ENCODE measurements at places on chromosomes 16 and 17.

- DNase-seq, result no peak
Measured at GRCh38 chr16:28304214-28304613, 11.9 kb downstream of the SBK1 start.

- no peak for DNase-seq
Measured at GRCh38 chr17:56480501-56480900, 113.0 kb upstream of the NOG start.

- DNase-seq, result no peak
Measured at GRCh38 chr16:80946481-80946880, 60.2 kb downstream of the CMC2 start.

DNA sequence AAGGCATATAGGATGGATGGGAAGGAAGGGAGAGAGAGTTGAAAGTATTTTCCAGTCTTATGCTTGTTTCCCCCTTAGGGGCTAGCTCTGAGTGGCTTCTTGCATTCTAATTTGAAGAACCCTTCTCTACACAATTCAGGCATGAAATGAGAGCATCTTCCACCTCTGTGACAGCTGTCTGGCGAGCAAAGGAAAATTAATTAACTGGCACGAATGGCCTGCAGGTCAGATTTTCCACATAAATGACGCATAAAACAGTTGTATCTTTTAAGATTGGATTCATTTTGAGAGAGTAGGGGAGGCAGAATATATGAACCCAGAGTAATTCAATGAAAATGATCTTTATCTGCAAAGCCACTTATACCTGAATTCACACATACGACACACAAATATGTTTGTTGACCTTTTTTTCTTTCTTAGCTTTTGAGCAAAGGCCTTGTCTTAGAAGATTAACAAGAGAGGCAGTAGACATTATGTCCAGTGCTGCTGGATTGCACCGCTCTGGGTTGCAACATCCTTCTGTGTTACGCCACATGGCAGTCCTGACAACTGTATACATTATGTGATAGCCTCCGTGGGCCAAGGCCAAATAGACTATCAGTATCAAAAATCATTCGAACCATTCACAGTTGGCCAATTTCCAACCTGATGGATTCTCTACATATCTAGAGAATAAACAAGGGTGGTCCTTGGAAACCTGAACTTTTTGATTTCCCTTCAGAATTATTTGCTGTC lies 173.0 kb upstream of the GOT2 start:
- no peak for DNase-seq
